Activated CD4-positive, CD25-positive, alpha-beta regulatory T cell treated with anti-CD3 and anti-CD28 coated beads, Interleukin-2, amount 50 U/mL, for 24 hours (primary cell): ENCODE measurements at places on chromosomes 16 and 17.

GRCh38 chr16:68425498-68426346 lies 22.6 kb downstream of the SMPD3 start:
- peak; percentile 41 for ATAC-seq

DNA sequence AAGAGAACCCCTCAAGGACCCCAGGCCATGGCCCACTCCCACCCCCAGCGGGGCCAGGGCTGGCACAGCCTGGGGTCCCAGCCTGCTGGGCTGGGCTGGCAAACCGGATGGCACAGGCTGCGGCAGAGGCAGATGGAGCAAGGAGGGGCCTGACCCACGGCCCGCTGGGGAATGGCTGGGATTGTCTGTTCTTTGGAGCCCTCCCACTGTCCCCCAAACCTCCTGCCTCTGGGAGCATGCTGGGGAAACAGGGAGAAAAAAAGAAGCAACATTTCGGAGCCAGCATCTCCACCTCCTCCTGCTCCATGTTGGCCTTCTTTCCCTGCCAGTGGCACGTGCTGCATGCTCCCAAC lies 37.1 kb upstream of the LHX1 start:
- ATAC-seq: no peak

- no peak for ATAC-seq
Measured at GRCh38 chr16:2464333-2464732, 4.4 kb downstream of the TEDC2 start.

GRCh38 chr17:50818921-50819657 lies 16.3 kb upstream of the WFIKKN2 start:
- ATAC-seq: no peak

- no peak for ATAC-seq
Measured at GRCh38 chr17:51559778-51560177, 299.4 kb downstream of the UTP18 start.

DNA sequence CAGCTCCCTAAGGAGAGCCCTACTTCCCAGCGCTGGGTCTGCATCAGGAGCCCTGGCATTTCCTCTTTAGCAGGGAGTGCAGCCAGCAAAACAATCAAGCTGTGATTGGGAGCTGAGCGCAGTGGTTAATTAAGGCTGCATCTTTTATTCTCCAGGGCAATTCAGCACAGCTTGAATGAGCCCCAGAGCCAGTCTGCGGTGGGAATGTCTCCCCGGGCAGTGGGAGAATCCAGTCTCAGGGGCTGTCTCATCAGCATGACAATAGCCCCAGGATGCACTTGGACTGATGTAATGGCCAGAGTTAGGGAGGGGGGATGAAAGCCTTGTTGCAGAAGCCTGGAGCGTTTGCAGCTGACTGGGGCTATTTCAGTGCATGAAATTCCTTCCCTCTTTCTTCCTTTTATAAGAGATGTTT lies 292.6 kb upstream of the SOX9 start:
- no peak for ATAC-seq

- ATAC-seq: no peak
Measured at GRCh38 chr17:29155966-29156338, 24.2 kb downstream of the MYO18A start.

- ATAC-seq: no peak
Measured at GRCh38 chr17:72422204-72422504, 301.3 kb downstream of the SOX9 start.

GRCh38 chr16:27222249-27223225 lies 19.2 kb downstream of the KDM8 start:
- ATAC-seq: no peak

- ATAC-seq: no peak
Measured at GRCh38 chr17:1931844-1932579, 93.1 kb downstream of the RTN4RL1 start.

- no peak for ATAC-seq
Measured at GRCh38 chr16:56911771-56912571, 20.0 kb upstream of the HERPUD1 start.

GRCh38 chr17:72399608-72400487 lies 279.0 kb downstream of the SOX9 start:
- no peak for ATAC-seq

- ATAC-seq: no peak
Measured at GRCh38 chr17:36019423-36019822, 1.7 kb upstream of the CCL23 start.

GRCh38 chr17:80000981-80001775 lies 34.5 kb downstream of the TBC1D16 start:
- no peak for ATAC-seq

GRCh38 chr17:73547790-73548189 lies 96.5 kb downstream of the SDK2 start:
- ATAC-seq: no peak

- no peak for ATAC-seq
Measured at GRCh38 chr16:87076950-87077749, 240.0 kb downstream of the C16orf95 start.

GRCh38 chr16:15973421-15973820 lies 24.0 kb downstream of the ABCC1 start:
- no peak for ATAC-seq

- no peak for ATAC-seq
Measured at GRCh38 chr16:56032072-56032471, 156.9 kb upstream of the CES5A start.

DNA sequence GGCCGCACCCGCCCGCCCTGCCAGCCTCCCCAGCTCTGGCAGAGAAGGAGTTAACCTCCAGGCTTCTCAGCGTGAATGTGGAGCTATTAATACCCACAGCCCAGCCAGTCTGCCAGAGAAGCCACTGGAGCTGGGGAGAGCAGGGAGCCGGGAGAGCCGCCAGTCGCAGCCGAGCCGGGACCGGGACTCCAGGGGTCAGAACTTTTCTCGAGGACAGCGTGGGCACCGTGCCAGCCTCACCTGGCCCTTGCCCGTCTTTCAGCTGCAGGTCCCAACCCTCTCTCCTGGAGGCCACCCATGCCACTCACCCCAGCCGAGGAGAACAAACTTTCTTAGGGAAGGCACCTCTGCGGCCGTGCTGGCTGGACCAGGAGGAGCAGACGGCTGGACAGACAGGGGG lies 33.8 kb upstream of the SBK1 start:
- ATAC-seq: no peak

- ATAC-seq: no peak
Measured at GRCh38 chr17:41835214-41835799, 725 bp downstream of the NT5C3B start.
